RWPE2 (cell line): ENCODE measurements at places on chromosomes 7 and 10.

GRCh38 chr7:68706291-68706690, 892.0 kb upstream of the AUTS2 start:
- no peak for DNase-seq

DNA sequence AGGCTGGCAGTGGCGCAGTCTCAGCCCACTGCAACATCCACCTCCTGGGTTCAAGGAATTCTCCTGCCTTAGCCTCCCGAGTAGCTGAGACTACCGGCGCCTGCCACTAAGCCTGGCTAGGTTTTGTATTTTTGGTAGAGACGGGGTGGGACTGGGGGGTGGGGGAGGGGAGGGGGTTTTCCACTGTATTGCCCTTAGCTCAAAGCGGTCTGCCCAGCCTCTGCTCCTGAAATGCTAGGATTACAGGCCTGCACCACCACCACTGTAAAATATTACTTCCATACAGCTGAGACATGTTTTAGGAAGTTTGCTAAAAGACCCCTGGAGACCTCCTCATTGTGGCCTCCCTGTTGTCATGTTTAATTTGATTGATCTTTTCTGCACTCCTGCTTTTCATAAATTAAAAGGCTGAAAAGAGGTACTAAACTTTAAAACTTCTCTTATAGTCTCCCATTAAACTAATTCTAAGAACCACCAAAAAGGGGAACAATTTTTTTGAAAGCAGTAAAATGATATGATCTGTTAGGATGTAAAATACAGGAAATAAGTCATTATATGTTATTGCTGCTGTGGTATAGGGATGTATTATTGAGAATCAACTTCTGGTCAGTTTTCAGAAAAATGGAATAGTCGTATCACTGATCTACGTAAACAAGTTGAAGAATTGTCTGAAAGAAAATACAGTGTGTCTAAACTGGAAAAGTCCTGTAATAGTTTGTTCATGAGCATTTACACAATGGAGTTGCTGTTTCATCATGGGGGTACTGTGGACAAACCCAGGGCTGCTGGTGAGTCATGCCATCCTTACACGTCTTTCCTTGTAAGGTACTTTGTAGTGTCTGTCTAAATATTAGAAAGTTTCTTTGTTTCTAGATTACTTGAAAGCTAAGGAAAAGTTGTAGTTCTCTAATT, 72.9 kb upstream of the TMEM248 start:
- no peak for DNase-seq

GRCh38 chr10:20975236-20975635, 78.1 kb upstream of the NEBL start:
- no peak for DNase-seq

- no peak for DNase-seq
These were observed 336.4 kb upstream of the HGF start for GRCh38 chr7:82106201-82106600.

GRCh38 chr10:46033602-46034011, 3.2 kb upstream of the NCOA4 start:
- no peak for DNase-seq

GRCh38 chr7:67604461-67605386, 608.1 kb downstream of the TYW1 start:
- no peak for DNase-seq

DNA sequence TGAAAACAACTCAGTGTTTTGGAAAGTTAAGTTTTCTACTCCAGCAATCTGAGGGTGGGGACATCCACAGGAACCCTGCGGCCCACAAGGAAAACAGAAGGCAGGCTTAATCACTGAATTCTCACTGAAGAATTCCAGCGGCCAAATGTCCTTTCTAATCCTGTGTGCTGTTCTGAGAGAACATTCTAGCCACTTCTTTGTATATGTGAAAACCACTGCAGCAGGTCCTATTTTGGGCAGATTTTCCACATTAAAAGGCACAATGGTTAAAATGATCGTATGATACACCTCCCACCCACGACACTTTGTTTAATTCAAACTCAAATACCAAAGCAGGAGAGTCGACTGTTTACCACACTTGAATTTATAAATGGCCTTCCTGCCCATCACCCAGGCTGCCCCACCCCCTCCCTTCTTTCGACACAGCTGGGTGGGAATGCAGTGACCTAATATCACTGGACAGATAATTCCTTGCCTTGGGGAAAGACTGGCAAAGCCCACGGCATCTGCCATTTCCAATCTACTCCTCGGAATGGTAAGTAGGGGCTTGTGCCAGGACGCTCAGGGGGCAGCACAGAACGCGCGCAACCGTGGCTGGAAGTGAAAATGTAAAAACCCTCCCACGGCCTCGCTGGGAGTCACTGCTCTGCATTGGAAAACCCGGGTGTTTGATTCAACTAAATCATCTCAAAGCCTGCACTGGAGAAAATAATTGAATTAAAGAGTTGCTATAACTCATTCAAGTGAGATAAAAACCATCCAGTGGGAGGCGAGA, 67.0 kb downstream of the CTBP2 start:
- no peak for DNase-seq

- DNase-seq: no peak
These were observed 822 bp downstream of the ZC3HAV1L start for GRCh38 chr7:139034855-139035585.

DNA sequence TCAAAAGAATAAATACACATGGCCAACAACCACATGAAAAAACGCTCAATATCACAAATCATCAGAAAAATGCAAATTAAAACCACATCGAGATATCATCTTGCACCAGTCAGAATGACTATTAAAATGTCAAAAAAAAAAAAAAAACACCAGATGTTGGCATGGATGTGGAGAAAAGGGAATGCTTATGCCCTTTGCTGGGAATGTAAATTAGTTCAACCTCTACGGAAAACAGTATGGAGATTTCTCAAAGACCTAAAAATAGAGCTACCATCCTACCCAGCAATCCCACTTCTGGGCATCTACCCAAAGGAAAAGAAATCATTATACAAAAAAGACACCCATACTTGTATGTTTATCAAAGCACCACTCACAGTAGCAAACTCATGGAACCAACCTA, 45.0 kb upstream of the DIP2C start:
- DNase-seq: no peak

- no peak for DNase-seq
These were observed 84.6 kb downstream of the ICA1 start for GRCh38 chr7:8177109-8177933.

GRCh38 chr10:133166504-133166827, 6.4 kb downstream of the KNDC1 start:
- DNase-seq: no peak

DNA sequence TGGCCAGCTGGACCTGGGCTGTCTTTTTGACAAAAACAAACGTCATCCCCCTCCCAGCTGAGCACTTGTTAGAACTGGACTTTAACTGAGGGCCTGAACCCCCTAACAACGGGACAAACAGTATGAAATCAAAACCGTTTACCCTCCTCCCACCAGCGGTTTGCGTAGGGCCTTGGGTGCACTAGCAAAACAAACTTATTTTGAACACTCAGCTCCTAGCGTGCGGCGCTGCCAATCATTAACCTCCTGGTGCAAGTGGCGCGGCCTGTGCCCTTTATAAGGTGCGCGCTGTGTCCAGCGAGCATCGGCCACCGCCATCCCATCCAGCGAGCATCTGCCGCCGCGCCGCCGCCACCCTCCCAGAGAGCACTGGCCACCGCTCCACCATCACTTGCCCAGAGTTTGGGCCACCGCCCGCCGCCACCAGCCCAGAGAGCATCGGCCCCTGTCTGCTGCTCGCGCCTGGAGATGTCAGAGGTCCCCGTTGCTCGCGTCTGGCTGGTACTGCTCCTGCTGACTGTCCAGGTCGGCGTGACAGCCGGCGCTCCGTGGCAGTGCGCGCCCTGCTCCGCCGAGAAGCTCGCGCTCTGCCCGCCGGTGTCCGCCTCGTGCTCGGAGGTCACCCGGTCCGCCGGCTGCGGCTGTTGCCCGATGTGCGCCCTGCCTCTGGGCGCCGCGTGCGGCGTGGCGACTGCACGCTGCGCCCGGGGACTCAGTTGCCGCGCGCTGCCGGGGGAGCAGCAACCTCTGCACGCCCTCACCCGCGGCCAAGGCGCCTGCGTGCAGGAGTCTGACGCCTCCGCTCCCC, at the start of gene IGFBP1:
TSS of gene IGFBP1 (plus strand) at position 304 of the 808 bp plus-strand sequence. CDS start at position 469, 165 bp downstream.
- DNase-seq: no peak

DNA sequence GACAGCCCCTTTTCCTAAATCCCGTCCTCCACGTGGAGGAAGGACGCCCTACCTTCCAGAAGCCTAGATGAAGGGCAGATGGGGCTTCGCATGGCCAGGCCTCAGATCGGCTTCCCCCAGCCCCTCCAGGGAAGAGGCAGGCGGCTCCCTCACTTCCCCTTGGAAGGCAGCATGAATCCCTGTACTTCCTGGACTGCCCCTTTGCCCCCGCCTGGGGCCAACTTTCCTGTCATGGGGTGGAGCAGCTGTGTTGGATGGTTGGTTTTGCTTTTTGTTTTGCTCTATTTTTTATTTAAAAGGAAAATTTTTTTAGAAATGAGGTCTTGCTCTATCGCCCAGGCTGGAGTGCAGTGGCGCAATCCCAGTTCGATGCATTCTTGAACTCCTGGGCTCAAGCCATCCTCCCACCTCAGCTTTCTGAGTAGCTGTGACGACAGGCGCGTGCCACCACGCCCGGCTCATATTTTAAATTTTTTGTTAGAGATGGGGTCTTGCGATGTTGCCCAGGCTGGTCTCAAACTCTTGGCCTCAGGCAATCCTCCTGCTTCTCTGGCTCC, 27.2 kb downstream of the GTF2IRD1 start:
- DNase-seq: no peak

DNA sequence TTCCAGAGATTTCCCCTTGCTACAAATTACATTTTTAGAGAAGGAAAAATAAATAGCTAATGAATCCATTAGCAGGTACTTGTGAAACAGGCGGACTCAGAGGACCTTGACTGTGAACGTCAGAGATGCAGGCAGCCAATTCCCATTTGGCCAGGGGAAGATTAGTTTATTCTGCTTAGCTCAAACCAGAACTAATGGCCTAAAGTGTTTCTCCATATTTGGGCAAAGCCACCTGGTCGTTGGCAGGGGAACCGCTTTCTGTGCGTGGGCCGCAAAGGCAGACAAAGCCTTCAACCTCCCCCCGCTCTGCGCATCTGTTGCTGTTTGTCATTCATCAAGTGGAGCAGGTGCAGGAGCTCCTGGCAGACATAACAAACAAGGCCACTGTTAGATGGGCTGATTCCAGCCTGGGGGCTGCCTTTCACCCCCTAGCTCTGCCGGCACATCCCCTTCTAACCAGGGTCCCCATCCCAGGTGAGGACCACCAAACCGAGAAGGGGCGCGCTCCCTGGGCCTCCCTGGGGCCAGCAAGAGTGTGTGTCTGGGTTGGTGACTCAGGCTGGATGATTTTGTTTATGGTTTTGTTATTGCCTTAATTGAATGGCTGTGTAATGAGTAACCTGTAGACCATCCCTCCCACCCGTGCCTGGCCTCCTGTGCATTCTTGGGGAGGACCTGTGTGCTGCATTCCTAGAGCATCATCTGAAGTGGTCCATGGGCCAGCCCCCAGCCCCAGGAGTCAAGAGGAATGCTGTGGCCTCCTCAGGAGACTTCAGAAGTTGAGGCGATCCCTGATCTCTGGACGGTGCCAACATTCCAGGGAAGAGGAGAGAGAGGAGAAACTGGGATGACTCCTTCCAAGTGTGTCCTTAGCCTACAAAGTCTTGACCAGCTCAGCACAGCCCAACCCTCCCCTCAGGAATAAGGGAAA, 14.5 kb upstream of the CPA1 start:
- DNase-seq: peak; percentile 51

GRCh38 chr10:14571866-14572507, 202.7 kb downstream of the FAM107B start:
- no peak for DNase-seq
